ENCODE measurements at places on chromosomes 4 and X.

- no peak for DNase-seq
Measured at GRCh38 chr4:17769406-17770174, 11.8 kb downstream of the FAM184B start.

- DNase-seq: no peak
Measured at GRCh38 chr4:62495032-62495431, 1294.9 kb downstream of the ADGRL3 start.

DNA sequence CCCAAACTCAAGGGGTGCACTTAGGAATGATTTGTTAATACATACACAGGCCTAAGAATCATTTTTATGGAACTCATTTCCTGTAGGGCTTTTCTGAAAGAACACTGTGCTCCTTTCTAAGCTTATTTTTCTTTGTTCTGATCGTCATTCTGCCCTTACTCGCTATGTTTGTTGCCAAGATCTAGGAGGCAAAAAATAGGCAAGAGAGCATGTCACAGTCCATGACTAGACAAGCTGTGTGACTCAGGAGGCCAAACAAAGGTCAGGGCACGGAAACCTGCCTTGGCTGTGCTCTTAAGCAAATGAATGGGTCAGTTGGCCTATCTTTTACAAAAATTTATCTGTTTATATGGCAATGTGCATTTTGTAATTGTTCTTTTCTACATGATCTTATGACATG, 42.5 kb upstream of the C1GALT1C1 start:
- no peak for DNase-seq

GRCh38 chrX:135890087-135890585, 3.1 kb downstream of the CT45A10 start:
- DNase-seq: no peak

DNA sequence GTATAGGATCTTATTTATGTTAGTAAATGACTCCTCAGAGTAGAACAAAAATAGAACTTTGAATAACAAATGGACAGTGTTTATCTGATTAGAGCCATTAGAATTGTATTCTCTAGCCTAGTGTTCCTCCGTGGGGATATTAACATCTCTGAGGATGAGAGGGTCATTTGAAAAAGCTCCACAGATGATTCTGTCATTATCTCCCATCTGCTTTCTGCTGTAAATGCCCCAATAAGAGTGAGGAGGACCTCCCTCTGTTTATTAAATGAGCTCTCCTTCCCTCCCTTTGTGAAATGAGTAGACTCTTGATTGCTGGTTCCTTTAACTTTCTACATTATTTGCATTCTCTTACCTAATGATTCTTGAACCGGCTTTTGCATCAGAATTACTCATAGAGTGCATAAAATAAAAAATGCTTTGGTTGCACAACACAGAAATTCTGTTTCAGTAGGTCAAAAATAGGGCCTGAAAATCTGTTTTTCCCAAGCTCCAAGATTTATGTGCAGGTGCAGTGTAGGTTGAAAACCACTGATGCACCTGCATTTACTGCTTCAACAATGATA, 18.0 kb downstream of the GC start:
- no peak for DNase-seq

DNA sequence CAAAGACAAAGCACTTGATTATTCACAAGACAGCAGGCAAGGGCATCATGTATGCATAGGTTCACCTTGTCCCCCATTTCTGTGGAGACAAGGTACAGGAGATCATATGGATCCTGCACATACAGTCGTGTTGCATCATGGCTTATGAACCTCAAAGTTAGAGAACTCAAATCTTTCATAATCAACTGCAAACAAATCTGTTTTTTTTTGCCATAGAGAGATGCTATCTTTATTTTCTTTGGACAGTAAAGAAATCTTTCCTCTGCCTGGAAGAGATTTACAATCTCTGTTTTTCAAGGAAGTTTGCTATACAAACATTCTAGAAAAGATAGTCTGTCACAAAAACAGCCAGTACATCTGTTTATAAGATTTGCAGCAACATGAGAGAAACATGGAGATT, 578.8 kb downstream of the ANKRD50 start:
- DNase-seq: no peak

DNA sequence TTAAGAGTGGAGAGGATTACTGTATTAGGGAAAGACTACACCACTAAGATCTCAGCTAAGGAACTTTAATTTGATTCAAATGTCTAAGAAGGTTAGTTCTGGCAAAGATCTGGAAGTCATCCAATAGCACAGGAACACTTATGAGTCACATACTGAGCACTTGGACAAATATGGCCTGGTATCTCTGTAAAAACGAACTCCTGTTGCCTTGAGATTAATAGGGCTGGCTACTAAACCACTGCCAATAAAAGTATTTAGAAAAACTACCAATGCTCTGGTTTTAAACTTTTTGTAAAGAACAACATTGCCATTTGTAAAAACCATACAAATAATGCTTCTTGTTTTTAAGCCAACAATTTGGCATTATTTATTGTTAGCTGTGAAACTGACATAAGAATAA, 70.5 kb downstream of the SEC24D start:
- DNase-seq: no peak

DNA sequence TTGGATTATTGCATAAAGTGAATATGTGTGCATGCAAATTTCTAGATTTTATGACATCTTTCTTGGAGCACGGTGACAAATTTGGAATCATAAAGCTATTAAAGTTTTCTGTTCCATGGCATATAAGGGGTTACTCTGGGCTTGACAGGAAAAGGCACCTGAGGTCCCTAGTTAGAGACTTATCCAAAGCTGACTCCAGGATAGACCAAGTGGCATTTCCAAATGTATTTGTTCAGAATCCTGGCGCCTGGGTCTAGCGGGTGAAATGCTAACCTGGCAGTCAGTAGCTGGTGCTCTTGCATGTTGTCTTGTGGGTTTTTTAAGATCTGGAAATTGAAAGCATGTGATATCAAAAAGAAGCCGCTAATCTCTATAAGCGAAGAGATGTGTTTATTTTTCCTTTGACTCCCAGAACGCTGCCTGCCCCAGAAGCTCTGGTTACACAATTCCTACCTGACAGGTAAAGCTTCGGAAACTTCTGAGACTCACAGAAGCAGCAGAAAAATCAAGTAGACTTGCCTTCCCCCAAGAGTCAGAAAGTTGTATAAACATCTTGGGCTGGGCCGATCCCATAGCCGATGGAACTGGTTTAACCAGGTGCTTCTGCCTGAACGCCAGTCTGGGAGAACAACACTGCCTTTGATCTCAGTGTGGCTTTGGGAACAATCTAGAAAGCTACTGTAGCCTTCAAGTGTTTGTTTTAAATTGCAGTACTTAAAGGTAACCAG, 12.9 kb upstream of the ZCCHC4 start:
- no peak for DNase-seq

- DNase-seq: no peak
Measured at GRCh38 chr4:47972181-47972580, 44.3 kb downstream of the CNGA1 start.

- no peak for DNase-seq
Measured at GRCh38 chrX:39336671-39337311, 535.5 kb downstream of the MID1IP1 start.

DNA sequence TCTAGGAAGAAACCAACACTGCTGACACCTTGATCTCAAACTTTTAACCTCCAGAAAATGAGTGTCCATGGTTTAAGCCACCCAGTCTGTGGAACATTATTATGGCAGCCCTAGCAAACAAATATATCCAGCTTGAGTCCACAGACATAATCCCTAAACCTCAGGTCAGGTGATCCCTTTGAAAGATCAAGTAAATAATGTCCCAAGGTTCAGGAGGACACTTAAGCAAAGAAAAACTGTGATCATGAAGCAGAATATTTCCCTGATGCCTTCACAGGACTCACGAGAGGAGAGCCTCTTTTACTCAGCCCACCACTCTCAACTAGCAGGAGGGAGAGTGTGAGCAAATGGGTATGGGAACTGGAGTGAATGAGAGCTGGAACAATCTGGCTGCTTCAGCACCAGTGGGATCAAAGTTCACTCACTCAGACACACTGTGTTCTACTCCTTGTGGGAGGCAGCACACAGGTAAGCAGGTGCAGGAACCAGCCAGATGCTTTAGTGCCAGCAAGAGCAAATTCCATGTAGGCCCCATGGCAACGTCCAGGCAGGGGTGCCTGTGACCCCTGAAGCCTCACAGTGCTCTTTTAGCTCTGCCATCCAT, 608.4 kb downstream of the RAB28 start:
- no peak for DNase-seq

GRCh38 chrX:102840871-102841705, 96.0 kb upstream of the RAB40AL start:
- DNase-seq: no peak

GRCh38 chrX:41588271-41588670, 100.5 kb upstream of the GPR34 start:
- no peak for DNase-seq

- DNase-seq: no peak
Measured at GRCh38 chrX:136627409-136627808, 20.5 kb upstream of the CD40LG start.

- DNase-seq: no peak
Measured at GRCh38 chrX:2910109-2910508, 19.0 kb downstream of the ARSD start.

GRCh38 chr4:102809190-102809589, 18.2 kb downstream of the UBE2D3 start:
- DNase-seq: no peak

GRCh38 chrX:1398431-1399340, 6.8 kb upstream of the SLC25A6 start:
- DNase-seq: no peak

GRCh38 chr4:104677116-104677515, 182.4 kb upstream of the CXXC4 start:
- no peak for DNase-seq
